Daoy (cell line): ENCODE measurements at places on chromosomes 4 and X. TPM values are rescaled to one million over a fixed set of nuclear protein-coding genes. Genes with fewer than 3 reads are reported as not detected.

DNA sequence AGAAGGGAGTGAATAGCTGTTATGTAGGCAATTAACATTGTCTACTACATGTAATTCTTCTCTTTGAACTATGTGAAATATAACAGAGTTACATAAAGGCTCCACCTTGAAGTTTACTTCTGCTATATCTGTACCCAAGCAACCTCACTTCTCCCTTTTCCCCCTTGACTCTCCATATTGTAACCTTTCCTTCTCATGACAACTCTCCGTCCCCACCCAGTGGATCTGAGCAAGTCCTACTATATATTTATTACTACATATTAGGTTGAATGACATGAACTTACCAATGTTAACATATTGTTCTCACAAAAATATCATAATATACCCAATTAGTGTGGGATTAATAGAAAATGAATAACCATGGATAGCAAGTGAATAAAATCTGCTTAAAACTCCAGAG lies 93.2 kb upstream of the ATP8A1 start:
- DNase-seq, result no peak

LRIT3 gene
- total RNA-seq, result not detected in 2 replicates

GRCh38 chr4:47465004-47465403 lies 1.5 kb upstream of the COMMD8 start:
- no peak for DNase-seq

DNA sequence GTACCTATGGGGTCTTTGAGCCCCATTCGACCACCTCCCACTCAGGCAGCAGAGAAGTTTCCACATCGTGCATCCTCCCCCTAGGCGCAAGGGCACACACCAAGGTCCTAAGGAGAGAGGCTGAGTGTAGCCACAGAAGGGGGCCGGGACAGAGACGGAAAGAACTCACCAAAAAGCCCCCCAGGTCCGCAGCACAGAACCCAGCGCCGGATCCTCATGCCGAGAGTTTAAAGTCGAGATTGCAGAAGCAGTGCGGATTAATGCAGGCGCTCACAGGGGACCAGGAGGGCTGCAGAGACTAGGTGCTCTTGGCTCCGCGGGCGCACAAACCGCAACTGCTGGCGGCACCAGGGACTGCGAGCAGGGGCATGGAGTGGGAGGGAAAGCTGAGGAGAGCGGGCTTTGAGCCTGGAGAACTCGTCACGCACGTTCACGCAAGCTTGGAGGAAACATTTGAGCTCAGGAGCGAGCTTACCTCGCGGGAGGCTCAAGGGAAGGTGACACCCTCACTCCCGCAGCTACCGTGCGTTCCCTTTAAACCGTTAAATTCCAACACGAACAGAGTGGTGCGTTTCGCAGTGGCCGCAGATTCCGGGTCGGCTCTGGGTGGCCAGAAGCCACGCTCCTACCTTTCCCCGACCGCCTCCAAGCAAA lies 8.5 kb downstream of the NKX3-2 start:
- DNase-seq, result no peak

GRCh38 chrX:47723689-47724088 lies 64.7 kb upstream of the UXT start:
- DNase-seq, result no peak

DNA sequence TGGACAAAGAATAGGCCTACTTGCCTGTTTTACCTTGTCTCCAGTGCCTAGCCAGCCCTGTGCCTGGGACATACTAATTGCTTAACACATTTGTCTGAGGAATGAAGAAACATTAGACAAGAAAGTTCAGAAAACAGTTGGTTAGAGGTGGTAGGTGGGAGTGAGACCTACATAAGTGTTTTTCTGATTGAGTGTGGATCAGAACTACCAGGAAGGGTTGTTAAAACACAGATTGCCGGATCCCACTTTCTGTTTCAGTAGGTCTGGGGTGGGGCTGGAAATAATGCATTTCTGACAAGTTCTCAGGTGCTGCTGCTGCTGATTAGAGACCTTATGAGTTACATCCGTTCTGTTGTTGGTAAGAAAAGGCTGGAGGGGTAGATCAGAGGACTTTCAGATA lies 5.7 kb upstream of the JADE1 start:
- no peak for DNase-seq

DNA sequence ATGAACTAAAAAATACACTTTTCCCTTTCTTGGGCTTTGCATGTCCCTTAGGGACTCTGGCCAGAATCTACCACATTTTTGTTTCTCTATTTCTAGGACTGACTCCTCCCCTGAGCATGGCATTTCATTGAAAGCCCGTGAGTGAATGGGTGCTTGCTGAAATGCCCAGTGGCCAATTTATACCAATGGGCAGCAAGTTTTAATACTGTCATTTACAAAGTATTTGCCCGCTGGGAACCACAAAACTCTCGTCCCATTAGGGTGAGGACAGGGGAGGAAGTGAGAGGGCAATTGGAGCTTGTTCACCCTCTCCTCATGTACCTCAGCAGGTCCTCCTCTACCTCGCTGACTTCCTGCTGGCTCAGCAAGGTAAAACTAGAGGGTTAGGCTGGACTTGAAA lies 1.1 kb downstream of the SRPX2 start:
- DNase-seq, result peak; percentile 28

GRCh38 chrX:17590892-17591740 lies 146.2 kb upstream of the SCML1 start:
- peak; percentile 70 for DNase-seq

DNA sequence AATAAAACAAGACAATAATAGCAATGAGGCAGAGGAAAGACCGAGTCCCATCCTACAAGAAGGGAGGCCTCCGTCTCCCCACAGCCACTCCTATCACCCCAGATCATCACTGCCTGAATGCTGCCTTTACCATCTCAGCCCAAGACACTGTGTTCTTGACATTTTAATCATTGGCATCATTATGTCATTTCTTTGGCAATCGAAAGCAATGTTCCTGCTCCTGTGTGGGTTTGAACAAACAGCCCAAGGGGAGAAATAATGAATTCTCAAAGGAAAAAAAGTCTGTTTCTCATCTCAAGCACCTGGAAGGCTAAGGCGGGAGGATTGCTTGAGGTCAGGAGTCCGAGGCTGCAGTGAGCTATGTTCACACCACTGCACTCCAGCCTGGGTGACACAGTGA lies 73.0 kb upstream of the ACSL1 start:
- no peak for DNase-seq

DNA sequence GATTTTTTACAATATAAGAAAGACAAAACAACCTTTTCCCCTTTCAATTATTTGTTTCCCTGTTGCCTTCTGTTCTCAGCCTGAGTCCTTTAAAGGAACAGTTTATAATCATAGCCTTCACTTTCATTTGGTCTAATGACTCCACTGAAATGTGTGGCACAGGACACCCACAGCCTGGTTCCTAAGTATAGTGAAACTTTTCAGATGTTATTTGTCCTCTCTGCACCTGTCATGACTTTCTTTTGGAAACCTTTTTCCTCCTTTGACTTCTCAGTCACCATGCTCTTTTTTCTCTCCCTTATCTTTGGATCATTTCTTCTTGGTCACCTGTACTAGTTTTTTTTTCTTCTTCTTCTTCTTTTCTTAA lies 237.8 kb upstream of the ANXA3 start:
- DNase-seq, result no peak

DNA sequence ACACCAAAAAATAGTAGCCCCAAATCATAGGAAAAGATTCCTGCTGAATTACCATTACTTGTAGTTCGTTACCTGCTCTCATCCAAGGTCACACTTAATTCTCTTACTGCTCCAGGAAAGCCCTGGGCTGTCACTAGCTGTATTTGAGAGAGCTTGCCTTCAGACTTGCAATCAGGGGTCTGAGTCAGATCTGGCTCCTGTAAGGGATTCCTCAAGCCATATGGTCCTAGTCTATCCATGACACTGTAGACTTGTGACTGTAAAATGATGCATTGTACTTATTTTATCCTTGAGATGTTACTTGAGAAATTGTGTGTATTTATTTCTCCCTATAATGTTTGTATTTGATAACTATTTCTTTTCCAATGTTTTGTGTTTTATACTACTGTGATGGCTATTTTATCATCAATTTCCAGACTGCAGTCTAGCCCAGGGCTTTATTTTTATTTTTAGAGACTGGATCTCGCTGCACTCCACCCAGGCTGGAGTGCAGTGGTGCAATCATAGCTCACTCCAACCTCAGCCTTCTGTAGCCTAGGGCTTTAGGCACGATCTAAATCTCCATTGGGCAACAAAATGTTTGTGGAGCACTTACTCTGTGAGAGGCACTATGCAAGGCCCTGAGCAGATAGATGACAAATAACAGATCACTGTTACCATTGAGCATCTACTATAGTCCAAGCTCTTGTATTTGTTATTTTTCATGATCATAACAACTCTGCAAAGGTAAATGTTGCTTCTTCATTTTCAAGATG lies 24.2 kb downstream of the ERVMER34-1 start:
- DNase-seq, result no peak

DNA sequence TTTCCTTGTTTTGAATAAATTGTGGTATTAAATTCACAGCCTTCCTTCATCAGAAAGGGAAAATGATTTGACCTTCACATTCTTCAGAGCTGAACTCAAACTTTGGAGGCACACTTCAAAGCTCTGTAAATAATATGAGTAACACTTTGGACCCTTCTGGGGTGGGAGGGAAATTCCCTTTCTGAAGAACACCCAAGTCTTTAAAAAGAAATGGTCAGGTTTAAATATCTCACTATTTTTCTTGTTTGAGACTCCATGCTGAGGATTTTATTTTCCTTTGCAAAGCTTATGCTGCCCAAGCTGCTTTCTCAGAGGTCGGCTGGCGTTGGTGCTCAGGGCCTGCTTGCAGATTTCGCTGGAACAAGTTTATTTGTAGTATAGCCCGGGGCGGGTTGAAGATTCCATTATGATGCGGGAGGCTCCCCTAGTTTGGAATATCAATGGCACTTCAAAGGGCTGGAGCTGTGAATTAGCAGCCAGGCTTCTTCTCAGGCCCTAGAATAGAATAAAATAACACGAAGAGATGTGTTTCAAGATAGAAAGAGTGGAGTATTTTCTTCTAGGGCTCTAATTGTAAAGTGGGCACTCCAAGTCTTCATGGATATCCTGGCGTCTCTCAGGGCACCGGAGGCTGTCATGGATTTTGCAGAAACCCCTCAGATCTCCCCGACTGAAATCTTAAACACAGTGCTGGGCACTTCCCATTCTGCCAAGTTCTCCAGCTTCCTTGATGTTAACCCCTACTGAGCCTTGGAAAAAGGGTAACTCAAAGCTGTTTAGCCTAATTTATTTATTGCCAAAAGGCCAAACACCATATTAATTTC lies 315.6 kb downstream of the GPAT3 start:
- DNase-seq, result peak; percentile 67

DNA sequence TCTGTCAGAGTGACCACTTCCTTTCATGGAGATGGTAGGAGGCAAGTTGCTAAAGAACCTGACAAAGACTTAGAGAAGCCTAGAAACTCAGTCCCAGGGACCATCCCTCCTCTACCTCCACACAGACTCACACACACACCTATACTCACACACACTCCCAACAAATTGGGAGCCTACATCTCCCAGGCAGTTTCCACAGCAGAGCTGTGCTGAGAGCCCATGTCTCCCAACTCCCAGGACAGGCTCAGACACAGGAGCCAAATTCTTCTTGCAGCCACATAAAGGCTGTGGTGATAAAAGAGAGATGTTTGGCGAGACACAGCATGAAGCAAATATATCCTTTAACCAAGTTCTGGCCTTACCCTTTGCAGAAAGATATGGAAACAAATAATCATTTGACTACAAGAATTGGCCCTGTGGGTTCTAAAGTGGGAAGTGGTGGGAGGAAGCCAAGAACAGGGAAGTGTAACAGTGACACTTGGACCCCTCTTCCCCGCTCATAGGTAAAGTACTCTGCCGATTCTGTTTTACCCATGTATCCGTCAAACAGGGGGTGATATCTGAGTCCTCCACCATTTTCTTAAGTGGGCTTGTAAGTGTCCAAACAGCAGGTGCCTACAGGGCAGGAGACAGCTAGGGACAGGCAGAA lies 11.0 kb upstream of the IDS start:
- DNase-seq, result no peak

PGRMC1 gene
- 212 and 216 TPM in 2 replicates for total RNA-seq

HS6ST2 gene
- total RNA-seq, result 10.1 and 12.9 TPM in 2 replicates

DNA sequence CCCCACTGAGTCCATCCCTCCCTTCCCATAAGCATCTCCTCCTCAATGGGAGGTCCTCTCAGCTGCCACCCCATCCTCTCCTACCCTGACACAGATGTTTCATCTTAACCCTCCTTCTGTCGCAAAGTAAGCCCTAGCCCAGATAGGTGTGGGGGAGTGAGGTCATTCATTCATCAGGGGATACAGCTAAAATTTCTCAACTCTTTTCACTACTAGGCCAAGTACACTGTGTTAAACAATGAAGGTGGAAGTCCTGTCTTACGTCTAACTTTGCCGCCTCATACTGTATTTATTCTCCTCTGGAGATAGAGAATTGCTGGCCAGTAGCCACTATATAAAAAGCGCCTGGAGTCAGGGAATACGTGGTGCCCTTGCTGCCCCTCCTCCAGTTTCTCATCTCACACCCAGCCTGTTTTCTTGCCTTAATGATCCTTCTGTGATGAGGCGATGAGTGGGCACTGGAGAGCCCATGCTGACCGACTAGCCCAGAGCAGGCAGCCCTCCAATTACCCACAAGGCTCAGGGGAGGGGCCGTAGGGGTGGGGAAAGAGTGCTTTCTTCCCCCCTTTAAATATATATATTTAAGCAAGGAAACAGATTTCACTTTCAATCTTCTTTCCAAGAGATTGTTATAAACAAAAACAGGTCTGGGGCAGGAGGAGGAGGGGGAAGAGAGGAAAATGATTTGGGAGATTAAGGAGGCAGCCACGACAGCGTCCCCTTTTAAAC lies 149.5 kb downstream of the PJA1 start:
- DNase-seq, result no peak

DNA sequence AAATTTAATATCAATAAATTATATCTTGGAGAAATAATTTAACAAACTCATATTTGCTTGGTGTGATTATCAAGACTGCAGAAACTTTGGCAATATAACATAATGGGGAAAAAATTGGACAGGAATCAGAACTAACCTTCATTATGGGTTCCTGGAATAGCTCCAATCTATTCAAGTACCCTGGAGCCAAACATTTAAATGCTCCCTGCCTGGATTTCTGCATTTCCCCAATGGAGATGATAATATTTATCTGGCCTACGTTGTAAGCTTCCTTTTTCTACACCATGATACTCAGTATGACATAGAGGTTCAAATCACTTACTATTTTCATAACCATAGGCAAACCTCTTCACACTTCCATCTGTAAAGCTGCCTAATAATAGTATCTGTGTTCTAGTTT lies 326.8 kb downstream of the TRIML1 start:
- DNase-seq, result no peak

DNA sequence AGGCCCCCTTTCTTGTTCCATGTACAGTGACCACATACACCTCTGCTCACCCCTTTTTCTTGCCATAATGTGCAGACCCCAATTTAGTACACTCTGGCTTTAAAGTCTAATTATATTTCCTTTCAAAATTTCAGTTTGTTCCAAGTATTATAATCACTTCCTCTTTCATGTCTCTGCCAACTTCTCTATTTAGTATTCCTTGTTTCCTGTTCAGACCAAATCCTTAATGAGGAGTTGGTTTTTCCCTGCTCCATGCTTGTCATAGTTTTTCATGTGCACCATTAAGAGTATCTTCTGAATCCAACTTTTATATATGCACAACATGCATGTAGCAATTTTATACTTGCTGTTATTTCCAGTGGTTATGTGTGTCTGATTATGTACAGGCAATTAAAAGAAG lies 32.3 kb downstream of the USP53 start:
- no peak for DNase-seq

- no peak for DNase-seq
Observed at GRCh38 chr4:174910271-174910670, 7.9 kb upstream of the ADAM29 start.

MBNL3 gene
- 3.5 and 3.8 TPM in 2 replicates for total RNA-seq

GRCh38 chrX:30830326-30830943 lies 58.6 kb downstream of the TAB3 start:
- DNase-seq, result no peak

- DNase-seq, result no peak
Observed at GRCh38 chr4:4981427-4981826, 37.8 kb downstream of the CYTL1 start.

CXCL1 gene
- 16.7 and 21.4 TPM in 2 replicates for total RNA-seq

NPFFR2 gene
- total RNA-seq, result 0.17 TPM in 1 of 2 replicates, not detected in the other
